ENCODE measurements at places on chromosomes 5 and 9. TPM values are rescaled to one million over a fixed set of nuclear protein-coding genes. Genes with fewer than 3 reads are reported as not detected.

GDA gene
- total RNA-seq = 3.7 TPM

CARD9 gene
- total RNA-seq = 3.5 TPM

DNA sequence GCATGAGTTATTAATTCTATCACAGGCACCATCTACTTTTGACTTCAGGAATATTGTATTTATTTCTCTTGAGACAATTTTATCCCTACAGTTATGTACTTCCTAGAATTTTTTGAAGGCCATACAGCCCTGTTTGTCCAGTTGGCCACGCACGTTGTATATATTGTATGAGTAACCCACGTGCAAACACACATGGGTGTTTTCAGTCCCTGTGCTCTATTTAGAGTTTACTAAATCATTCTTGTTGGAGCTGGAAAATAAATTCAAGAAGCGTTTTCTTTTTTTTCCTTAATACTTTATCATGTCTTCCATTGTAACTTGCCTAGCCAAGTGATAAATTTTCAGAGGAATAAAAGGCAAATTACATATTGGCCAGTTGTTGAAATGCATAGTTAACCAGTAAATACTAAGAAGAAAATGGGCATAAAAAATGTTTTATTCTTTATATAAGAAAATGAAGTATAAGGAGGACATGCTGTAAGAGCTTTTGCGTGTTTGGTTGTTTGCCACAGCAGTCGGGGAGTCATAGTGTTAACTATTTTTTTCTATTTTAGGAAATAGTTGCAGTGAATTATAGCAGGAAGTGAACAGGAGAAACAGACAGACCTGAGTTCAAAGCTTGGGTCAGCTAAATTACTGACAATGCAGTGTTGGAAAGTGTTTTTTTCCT is 86.4 kb upstream of the MINAR2 start:
- no peaks in the 10 kb centered on the region for H3K4me1 ChIP-seq
- no peak overlapping the region for H3K27ac ChIP-seq
- DNase-seq = no peak
- H3K36me3 ChIP-seq = no peaks in the 10 kb centered on the region
- no peaks in the 10 kb centered on the region for H3K27me3 ChIP-seq

- H3K36me3 ChIP-seq = no peaks in the 10 kb centered on the region
- peaks cover 4% of the 10 kb centered on the region for H3K4me1 ChIP-seq
- no peak overlapping the region for H3K4me3 ChIP-seq
Observed at GRCh38 chr9:72041775-72042194, 18.6 kb downstream of the C9orf57 start.

DNA sequence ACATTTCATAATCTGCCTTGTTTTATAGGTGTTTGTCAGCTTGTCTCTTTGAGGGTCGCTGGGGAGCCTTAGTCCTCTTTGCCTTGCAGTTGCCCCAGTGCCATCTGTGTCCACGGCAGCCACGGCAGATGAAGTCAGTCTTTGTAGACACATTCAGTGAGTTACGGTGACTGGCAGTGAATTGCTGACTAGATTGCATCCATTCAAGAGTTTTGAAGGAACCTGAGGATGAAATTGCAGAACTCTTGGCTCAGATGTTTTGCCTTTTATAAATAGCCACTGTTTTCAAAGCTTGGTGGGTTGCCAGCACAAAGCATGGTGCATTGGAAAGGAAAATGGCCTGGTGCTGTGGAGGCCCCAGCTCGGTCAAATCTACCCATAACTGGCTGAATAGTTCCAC is 125.6 kb downstream of the TRIO start:
- no peak for DNase-seq
- peaks cover 14% of the 10 kb centered on the region for H3K4me1 ChIP-seq
- H3K36me3 ChIP-seq = no peaks in the 10 kb centered on the region
- no peaks in the 10 kb centered on the region for H3K27me3 ChIP-seq
- H3K4me3 ChIP-seq = no peak overlapping the region

GRCh38 chr9:95513711-95514110 is 3.1 kb downstream of the PTCH1 start:
- H3K27me3 ChIP-seq = no peaks in the 10 kb centered on the region
- H3K4me1 ChIP-seq = peaks cover 9% of the 10 kb centered on the region
- peak overlapping the region; percentile 80 for H3K4me3 ChIP-seq
- H3K36me3 ChIP-seq = no peaks in the 10 kb centered on the region
- DNase-seq = no peak

DNA sequence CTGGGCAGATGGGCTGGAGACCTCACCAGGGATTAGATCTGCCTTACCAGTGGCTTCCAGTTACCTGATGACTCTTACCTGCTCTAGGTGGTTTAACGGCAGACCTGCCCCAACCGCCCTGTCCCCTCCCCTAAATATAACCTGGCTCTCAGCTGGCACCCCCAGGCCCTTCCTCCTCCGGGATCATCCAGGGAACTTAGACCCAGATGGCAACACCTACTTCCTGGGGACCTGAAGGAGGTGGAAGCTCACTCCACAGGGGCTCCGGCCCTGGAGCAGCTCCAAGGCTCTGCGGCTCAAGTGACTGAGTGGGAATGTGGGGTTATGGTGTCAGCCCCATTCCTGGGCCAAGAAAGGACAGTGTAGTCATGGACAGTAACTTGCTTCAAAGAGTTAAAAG is 130.4 kb downstream of the OLFM1 start:
- no peaks in the 10 kb centered on the region for H3K4me1 ChIP-seq
- H3K36me3 ChIP-seq = no peaks in the 10 kb centered on the region
- DNase-seq = no peak
- H3K27me3 ChIP-seq = no peaks in the 10 kb centered on the region

- no peak overlapping the region for H3K4me3 ChIP-seq
- no peak overlapping the region for H3K27ac ChIP-seq
- no peaks in the 10 kb centered on the region for H3K36me3 ChIP-seq
- H3K27me3 ChIP-seq = no peaks in the 10 kb centered on the region
Observed at GRCh38 chr9:108074900-108075299, 585.3 kb upstream of the KLF4 start.

- H3K27me3 ChIP-seq = no peaks in the 10 kb centered on the region
- H3K27ac ChIP-seq = no peak overlapping the region
- H3K36me3 ChIP-seq = no peaks in the 10 kb centered on the region
- DNase-seq = no peak
Observed at GRCh38 chr9:90611121-90611520, 31.5 kb downstream of the DIRAS2 start.
